GM04503 (cell line): ENCODE measurements at places on chromosomes 4 and X.

DNA sequence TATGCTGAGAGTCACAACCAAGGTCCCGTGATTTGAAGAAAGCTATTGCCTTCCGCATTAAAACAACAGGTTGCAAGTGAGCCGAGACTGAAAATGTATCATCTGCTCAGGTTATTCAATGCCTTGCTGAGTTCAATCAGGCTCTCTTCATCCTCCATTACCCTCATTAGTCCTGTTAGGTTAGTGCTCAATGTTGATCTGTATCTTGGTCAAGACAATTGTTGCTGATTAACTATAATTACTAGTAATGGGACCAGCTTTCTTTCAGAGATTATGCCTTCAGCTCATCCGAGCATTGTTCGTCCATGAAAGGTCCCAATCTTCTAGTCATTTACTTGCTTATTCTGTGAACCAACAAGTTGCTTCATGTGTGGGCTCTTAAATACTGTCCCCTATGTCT lies 534.6 kb upstream of the FAM241A start:
- no peak for DNase-seq

- DNase-seq: no peak
Measured at GRCh38 chr4:77045490-77045889, 30.3 kb downstream of the CCNI start.

- DNase-seq: no peak
Measured at GRCh38 chr4:3263053-3263875, 14.3 kb downstream of the MSANTD1 start.

- DNase-seq: no peak
Measured at GRCh38 chr4:8201321-8201781, 2.3 kb downstream of the SH3TC1 start.

GRCh38 chr4:113008135-113008534 lies 41.3 kb upstream of the ANK2 start:
- DNase-seq: no peak

DNA sequence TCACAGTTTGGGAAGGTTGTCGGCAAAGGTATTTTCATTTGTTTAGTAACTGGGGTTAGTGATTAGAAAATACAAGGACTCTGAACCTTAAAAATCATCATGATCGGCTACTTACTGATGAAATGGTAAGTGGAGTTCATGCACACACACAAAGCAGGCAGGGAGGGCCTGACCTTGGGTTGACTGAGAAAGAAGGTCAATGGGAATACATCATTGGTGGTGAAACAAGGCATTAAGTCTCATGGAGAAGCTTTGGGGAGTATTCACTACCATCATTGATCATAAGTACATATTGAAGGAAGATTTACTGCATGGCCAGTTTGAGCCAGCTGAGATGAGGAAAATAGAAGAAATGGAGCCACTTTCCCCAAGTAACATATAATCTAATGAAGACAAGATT lies 74.4 kb downstream of the LUZP4 start:
- DNase-seq: no peak

- DNase-seq: no peak
Measured at GRCh38 chrX:12583543-12583942, 207.7 kb upstream of the PRPS2 start.

DNA sequence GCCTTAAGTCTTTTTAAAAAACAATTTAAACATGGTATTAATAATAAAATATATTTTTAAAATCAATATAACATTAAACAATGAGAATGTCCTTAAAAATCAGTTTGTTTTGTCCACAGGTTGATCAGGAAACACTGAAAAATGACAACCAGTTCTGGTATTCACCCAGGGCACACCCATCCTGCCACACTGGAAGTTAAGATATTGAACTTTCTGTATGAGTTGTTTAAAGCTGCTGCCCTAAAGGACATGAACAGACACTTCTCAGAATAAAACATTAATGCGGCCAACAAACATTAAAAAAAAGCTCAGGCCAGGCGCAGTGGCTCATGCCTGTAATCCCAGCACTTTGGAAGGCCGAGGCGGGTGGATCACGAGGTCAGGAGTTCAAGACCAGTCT lies 15.0 kb upstream of the HOPX start:
- no peak for DNase-seq

GRCh38 chr4:88858752-88859151 lies 161.1 kb upstream of the NAP1L5 start:
- DNase-seq: no peak

DNA sequence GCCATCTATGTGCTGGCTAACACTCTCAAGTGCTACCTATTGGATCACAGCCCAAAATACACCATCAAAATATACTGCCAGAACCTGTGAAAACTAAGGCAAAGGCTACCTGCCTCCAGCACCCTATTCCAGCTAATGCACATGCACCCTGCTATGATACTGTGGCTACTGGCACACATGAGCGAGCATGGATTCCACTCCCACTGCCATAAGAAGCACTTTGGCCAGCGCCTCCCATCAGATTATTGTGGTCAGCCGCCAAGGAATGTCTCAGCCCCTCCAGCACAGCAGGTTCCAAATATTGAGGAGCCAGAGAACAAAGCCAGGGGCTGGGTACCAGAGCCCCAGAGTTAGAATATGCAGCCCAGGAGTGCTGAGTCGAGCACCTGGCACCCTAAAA lies 32.5 kb upstream of the TMPRSS11F start:
- no peak for DNase-seq

GRCh38 chr4:48680848-48681568 lies 99.1 kb downstream of the FRYL start:
- DNase-seq: no peak

GRCh38 chrX:50117476-50117875 lies 83.3 kb downstream of the AKAP4 start:
- no peak for DNase-seq

- DNase-seq: no peak
Measured at GRCh38 chr4:94544811-94545210, 93.1 kb downstream of the PDLIM5 start.

DNA sequence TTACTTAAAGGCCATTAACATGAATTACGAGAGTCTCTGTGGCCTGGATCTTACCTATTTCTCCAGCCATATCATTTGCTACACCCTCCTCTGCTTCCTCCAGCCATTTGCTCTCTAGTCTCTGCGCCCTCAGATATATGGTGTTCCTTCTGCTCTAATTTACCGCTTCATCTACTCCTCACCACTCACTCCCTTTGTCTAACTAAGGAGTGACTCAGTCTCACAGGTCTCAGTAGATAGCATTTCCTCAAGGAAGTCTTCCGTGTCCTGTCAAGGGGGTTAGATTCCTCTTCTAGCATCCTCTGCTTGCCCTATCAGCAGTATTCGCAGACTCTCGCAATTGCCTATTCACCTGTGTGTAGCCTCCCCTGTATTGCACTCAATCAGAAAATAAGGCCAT lies 892.1 kb upstream of the INTU start:
- no peak for DNase-seq

DNA sequence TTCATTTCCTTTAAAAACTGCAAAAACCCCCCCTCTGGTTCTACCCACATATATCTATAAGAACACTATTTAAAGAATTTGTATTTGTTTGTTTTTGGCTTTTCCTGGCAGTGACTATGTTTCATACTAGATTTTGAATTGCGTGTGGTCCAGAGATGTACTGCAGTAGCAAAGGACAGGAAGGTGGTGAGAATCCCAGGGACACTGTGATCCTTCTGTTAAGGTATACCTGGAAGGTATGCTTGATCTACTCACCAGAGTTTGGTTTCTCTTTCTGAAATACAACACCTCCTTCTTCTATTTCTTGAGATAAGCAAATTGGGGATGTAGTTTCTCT lies 129.6 kb upstream of the RASGEF1B start:
- no peak for DNase-seq

DNA sequence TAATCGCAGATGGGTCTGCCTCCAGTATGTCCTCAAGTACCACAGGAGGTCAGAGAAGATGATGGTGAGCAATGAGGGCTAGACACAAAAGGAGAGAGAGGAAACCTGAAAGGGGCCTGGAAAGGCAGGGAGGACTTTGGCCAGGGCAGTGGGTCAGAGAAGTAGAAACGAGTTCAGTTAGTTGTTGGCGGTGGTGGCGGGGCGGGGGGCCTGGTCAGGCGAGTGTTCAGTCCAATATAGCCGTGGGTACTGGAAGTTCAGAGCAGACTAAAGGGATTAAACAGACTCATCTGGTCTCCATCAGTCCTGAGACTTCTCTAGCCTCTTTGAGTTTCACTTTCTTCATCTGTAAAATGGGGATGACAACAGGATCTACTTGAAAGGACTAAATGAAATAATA lies 90.8 kb downstream of the TSPAN5 start:
- no peak for DNase-seq

GRCh38 chrX:39149761-39150160 lies 348.5 kb downstream of the MID1IP1 start:
- no peak for DNase-seq

DNA sequence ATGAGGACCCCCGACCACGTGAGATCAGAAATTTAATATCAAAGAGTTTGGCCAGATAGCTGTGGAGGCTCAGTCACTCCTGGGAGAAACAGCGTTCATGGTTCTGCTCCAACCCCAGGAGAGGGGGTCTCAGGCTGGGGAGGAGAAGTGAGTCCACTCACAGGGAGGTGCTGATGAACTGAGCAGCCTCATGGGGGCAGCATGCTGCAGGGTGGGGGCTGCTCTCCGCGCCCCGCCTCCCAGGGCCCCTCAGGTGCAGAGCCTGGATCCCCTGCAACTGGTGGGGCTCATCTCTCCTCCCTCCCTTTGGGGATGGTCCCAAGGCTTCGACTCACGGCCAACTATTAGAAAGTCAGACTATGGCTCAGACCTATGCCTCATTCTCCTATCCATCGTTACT lies 26.6 kb upstream of the C4orf50 start:
- DNase-seq: no peak

- DNase-seq: no peak
Measured at GRCh38 chrX:6132970-6133369, 95.7 kb downstream of the NLGN4X start.

GRCh38 chr4:2076908-2077536 lies 17.9 kb downstream of the NAT8L start:
- DNase-seq: no peak

DNA sequence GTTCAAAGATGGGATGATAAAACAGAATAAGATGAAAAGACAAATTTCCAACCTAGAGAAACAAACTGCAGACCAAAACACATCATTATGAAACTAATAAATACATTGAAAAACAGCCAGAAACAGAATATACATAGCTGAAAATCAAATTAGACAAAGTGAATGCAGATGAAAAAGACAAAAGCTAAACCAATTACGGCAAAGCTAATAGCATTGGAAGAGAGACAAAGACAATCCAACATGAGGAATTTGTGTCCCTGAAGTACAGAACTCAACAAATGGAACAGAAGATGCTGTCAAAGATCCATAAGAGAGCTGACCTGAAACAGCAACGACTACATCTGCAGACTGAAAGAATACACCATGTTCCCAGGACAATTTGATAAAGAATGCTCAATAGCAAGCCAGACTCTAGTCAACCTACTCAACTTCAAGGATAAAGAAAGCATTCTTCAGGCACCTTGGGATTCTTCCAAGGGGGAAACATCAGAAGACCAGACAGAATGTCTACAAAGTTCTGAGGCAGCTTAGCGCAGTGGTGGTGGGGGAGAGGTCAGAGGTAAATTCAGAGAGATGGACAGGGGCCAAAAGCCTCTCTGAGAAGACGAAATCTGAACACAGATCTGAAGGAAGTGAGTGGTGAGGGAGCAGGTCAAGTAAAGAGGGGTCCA lies 27.4 kb upstream of the IRAK1 start:
- DNase-seq: no peak

GRCh38 chr4:150962245-150962644 lies 52.8 kb downstream of the LRBA start:
- DNase-seq: no peak

- DNase-seq: no peak
Measured at GRCh38 chr4:108080747-108081146, 88.0 kb downstream of the LEF1 start.

GRCh38 chr4:87339440-87339839 lies 16.8 kb upstream of the HSD17B13 start:
- DNase-seq: no peak

DNA sequence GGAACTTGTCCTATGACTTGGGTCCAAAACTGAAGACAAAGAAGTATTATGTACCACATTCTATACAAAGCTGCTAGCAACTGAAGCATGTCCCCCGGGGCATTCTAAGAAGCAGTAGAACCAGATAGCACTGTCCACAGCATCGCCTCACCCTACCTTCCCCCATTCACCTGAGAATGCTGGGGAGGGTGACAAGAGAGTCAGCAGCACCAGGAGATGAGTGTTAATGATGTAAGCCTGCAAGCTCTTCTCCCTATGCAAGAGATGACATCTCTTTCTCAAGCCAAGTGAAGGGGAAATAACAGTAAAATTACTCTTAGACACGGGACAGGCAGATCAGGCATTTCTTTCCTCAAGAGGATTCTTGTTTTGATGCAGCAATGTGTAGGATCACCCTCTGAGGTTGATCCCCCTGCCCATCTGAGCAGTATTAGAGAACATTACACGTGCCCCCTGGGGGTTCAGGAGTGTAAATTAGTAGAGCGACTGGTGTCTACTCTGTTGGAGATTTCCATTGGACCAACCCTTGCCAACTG lies 13.9 kb upstream of the TLR1 start:
- no peak for DNase-seq

DNA sequence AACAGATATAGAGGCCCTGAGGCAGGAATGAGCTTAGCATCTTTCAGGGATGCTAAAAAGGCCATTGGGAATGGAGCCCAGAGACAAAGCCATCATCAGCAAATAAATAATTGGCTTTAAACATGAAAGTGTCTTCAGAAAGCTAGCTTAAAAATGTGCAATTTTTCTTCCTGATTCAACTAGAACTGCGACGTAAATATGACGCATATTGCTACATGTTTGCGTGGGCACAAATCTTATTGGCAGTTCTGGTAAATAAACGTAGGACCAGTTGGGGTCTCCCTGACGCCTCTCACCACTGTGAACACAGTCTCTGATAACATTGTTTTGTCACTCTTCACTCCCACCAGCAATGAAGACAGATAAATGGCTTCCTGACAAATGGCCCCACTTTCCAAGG lies 97.3 kb upstream of the SRD5A3 start:
- no peak for DNase-seq

DNA sequence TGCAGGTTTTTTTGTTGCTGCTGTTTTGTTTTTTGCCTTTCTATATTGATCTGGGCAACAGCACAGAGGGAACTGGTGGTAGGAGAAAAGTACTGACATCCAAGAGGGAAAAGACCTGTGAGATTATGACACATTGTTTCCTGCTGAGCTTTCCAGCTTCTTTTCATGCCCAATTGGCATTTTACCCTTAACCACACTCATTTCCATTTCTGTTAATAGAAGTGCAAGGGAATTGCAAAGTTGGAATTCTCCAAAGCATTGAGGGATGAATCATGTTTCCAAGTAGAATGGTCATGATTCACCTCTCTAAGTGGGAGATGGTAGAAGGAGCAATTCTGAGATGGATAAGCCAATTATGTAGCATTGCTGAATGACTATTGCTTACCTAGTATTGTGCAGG lies 161.5 kb downstream of the PPARGC1A start:
- DNase-seq: peak; percentile 91

GRCh38 chr4:20151436-20151835 lies 100.3 kb upstream of the SLIT2 start:
- DNase-seq: no peak
